ENCODE measurements at places on chromosomes 6 and 20.
A peak's percentile ranks its signal among the peaks of the same experiment; 100 is the strongest.

GRCh38 chr20:13403453-13403852 lies 182.4 kb downstream of the ISM1 start:
- DNase-seq, result no peak

- no peak for DNase-seq
These were observed 66.3 kb downstream of the CBFA2T2 start for GRCh38 chr20:33556246-33556645.

GRCh38 chr6:137937834-137938233 lies 70.8 kb downstream of the TNFAIP3 start:
- no peak for DNase-seq

DNA sequence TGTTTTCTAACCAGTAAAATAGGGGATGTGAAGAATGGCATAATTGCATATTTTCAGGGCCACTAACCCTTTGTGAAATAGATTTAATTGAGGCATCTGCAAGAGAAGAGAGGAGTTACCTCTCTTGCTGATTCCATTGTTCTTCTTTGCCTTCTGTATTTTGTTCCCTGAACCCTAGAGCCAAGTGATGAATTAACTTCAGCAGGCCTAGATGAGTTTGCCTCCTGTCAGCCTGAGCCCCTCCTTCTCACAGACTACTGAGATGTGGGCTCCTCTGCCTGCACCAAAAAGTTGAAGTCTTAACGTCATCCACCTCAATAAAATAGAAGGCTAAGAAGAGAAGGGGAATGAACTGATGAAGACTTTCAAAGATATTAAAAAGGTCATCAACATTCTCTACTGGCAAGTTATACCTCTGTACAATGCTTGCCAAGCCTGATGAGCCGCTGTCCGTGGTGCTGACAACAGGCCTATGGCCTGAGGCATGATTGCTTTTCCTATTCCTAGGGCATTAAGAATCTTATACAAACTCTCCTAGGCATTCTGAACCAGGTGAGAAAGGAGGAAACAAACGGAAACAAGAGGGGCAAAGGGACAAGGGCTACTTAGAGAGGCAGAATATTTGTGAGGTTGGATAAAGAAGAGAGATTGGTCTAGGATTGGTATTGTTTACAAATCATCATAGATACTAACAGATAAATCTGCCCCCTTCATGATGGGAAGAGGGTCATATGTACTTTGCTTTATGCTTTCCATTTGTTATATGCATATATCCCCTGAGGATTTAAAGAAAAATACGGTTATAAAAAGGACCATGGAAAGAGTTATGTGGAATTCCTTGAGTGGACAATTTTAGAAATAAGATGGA lies 46.8 kb downstream of the CD24 start:
- DNase-seq, result peak; percentile 51

GRCh38 chr20:18466574-18466893 lies 296 bp downstream of the DZANK1 start:
- no peak for DNase-seq

DNA sequence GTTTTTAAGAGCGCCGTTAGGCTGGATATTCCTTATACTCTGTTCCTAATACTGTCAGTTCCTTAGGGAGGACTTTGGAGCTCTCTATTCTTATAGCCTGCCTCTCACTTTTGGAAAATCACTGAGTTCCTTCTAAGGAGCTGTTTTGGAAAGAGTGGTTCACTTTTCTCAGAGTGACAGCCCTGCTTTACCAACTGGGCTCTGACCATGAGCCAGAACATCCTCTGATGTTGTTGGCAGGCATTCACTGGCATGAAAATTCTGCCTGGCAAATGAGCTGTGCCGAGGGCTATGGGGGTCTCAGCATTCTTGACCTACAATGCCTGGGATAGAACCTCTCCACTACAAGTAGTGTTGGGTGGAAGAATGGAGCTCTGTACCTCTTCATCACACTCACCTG lies 14.9 kb upstream of the SEMG1 start:
- DNase-seq, result no peak

DNA sequence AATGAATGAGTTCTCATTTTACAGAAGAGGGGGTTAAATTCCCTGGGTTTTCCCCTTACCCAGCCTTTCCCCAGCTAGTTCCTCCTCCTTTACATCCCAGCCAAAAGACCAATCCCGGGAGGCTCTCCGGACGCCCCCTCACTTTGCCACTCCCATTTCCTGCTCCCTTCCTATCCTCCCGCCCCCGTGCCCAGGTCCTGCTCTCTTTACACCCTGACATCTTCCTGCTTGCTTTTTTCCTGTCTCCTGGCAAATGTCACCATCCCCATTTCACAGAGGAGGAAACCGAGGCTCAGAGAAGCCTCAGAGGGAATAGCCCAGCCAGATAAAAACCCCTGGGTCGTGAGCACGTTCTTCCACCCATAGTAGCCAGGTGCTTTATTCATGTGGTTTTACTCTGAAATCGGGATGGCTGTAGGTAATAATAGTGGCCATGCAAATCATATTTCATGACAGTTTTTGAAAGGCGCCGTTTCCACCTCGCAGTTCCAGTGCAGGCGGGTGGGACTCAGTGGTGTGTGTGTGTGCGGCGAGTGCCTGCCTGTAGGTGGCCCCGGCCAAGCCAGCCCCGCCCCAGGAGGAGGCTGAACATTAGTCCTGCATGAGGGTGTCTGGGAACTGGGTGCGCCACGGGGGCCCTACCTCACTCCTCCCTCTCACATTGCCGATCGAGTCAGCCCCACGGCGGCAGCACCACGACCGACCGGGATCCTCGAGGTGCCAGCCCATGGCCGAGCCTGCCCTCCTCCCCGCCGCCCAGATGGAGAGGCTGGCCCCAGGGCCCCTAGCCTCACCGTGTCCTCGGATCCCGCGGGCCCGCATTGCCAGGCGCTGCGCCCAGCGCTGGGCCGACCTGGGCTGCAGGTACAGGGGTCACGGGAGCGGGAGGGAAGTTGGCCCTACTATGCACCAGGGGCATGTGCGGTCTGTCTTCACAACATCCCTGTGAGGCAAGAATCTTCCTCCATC lies at the start of gene ARHGAP40:
Gene ARHGAP40 (plus strand): TSS at position 594 of the 969 bp plus-strand sequence.
- no peak for DNase-seq

DNA sequence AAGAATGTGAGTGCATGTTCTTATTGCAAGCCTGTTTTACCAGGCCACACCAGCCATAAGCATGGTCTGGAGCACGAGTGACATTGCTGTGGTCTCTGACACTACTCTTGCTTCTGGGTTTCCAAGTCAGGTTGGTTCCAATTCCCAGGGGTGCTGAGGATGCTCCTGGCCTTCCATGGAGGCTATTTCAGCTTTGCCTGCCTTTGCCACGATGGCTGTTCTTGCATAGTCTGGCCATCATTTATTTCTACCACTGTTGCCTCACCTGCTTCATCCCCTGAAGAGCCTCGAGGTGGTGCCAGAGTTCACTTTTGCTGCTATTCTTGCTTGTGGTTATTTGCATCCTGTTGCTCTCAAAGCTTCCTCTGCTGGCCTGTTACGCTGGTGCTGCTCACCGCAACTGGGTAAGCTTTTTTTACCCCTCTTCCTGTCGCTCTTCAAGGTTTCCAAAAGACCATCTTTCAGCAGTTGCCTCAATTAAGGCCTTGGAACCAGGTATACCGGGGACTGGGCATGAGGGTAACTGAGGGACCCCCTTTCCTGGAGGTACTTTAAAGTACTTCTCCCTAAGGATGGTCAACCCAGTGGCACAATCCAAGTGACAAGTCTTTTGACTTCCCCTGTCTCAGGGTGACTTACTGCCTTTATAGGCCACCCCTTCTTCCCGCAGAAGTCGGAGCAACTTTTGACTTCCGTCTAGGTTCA lies 64.5 kb downstream of the AKAP7 start:
- DNase-seq, result peak; percentile 69

DNA sequence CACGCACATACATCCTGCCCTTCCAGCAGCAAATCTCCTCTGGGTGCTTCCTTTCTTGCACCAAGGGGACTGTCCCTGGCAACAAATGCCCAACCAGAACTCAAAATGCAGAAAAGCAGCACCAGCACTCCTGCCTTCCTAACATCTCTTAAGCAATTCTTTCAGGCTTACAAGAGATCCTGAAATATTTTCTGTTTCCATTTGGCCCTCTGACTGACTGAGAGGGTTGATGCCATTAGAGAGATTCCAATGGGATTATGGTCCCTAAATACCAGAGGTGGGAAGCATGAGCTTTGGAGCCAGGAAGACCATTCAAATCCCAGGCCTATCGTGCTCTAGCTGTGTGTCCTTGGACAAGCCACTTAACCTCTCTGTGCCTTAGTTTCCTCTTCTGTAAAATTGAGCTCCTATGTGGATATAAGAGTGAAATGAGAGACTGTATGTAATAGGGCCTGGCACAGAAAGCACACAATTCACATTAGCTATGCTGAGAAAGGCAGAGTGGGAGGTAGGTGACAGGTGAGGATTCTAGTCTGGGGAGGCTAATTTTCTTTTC lies 56.8 kb downstream of the PRDM1 start:
- DNase-seq, result peak; percentile 23

- DNase-seq, result no peak
These were observed 236.5 kb upstream of the KCNG1 start for GRCh38 chr20:51259455-51259854.

GRCh38 chr6:27025351-27025750 lies 222.2 kb upstream of the PRSS16 start:
- DNase-seq, result no peak

DNA sequence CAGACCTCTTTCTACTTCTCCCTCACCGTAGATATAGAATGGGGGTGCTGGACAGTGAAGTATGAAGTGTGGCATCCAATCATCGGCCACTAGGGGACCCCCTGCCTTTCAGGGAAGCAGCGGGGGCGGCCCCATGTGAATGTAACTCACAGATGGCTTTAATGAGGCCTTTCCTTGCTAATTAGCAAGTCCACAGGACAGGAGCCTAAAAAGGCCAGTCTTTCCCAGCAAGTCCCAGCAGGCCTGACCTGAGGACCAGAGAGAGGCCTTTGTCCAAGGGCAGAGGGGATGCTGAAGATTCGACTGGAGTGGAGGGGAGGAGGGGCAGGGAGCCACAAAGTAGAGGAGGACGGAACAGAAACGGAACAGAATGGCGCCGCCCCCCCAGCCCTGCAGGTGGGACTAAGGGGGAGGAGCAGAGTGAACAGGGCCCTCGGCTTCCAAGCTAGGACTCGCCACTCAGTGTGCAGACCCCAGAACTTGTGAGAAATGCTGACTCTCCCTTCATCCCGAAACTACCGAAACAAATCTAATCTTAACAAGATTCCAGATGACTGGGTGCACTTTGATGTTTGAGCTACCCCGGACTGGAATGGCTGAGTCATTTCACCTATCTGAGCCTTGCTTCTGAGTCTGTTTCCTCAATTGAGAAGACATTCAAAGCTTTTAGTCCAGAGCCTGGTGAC lies 5.8 kb downstream of the C6orf132 start:
- DNase-seq, result peak; percentile 77

DNA sequence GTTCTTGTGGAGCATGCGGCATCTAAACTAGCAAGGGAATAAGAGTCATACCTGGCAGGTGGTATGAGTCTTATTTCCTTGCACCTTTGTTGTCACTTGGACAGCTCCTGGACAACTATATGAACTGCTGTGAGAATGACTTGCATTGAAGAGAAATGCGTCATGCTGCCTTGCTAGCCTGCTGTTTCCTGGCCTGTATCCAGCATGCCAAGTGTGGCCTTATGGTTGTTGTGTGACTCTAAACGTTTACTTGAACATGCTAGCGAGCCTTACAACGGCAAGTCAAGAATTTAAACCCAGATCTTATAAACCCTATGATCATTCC lies 90.4 kb downstream of the CEP162 start:
- DNase-seq, result peak; percentile 54

- no peak for DNase-seq
These were observed 20.8 kb upstream of the CHRNA4 start for GRCh38 chr20:63381781-63382431.

DNA sequence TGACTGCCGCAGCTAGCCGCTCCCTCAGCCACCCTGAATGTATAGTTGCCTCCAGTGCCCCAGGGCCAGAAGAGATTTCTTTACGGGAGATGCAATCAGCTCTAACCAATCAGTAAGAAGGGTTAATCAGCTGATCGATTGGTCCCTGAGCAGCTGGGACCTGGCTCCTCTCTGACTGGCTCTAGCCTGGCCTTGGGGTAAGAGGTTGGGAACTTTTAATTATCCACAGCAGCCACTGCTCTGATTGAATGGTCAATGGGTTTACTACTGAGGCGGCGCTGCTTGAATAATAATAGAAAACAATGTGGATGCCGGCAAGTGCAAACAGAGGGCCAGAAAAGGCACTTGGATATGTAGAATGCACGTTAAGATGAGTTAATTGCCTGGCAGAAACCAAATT lies 99.8 kb downstream of the TFAP2A start:
- DNase-seq, result no peak

- DNase-seq, result peak; percentile 88
These were observed 288.8 kb downstream of the BTBD9 start for GRCh38 chr6:38350942-38351341.

DNA sequence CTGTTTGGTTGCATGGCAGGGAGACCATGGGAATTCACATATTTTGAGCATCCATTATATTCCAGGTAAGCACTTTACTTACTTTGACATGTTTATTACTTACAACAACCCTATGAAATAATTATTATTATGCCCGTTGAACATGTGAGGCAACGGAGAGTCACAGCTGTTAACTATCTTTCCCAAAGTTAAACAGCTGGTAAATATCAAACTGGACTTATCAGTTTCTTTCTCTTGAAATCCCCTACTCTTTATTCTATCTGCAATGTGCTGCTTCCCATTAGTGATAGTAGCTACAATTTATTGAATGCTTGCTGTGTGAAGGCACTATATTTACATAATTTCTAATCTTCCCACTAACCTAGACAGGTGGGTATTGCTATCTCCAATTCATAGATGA lies 847.7 kb upstream of the MAP3K7 start:
- no peak for DNase-seq

DNA sequence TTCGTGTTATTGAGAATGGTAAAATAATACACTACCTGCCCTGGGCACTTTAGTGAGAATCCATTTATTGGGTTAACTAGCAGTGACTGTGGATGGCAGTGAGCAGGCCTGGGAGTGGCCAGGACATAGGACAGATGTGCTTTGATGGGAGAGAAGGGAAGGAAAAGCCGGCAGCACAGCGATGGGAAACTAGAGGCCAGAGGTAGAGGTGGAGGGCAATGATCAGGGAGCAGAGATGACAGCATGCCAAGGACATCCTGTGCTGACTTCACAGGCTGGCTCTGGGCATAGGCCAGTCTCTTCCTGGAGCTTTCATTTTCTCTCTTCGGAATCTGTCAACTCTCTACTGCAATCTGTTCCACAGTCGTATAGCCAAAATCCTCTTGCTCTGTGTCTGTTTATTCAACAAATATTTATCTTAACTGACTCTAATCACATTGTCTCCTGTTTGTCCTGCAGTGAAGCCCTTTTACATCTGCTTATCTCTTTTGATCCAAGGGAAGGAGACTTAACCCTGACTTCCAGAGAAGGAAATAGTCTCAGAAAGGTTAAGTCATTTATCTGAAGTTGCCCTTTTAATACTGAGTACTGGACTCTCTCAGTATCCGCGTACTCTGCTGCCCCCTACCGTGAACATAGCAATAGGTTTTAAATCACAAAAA lies 18.4 kb upstream of the MMP24 start:
- peak; percentile 66 for DNase-seq

- DNase-seq, result no peak
These were observed 62.3 kb downstream of the SNX9 start for GRCh38 chr6:157885211-157885788.

GRCh38 chr6:138527411-138528088 lies 28.3 kb upstream of the NHSL1 start:
- DNase-seq, result peak; percentile 20
